ENCODE measurements at places on chromosomes 1 and 21.

GRCh38 chr21:42370894-42371654 is 4.7 kb upstream of the TFF1 start:
- no peak for DNase-seq

DNA sequence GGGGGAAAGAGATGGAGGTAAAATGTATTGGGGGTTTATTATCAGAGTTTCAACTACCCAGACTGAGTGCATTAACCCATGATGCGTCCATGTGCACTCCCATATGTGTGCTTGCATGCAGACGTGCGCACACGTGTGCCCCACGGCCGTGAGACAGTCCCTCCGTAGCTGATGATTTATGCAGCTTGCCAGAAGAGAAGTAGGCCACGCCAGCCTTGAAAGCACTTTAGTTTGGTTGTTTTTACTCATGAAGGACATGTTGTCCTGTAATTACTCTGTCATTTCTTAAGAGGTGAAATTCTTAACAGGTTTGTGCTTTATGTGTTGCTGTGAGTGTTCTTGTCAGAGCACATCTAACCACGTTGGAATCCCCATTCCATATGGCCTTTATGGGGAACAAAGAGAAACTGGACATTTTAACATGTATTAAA is 467.8 kb downstream of the LMO4 start:
- no peak for DNase-seq

DNA sequence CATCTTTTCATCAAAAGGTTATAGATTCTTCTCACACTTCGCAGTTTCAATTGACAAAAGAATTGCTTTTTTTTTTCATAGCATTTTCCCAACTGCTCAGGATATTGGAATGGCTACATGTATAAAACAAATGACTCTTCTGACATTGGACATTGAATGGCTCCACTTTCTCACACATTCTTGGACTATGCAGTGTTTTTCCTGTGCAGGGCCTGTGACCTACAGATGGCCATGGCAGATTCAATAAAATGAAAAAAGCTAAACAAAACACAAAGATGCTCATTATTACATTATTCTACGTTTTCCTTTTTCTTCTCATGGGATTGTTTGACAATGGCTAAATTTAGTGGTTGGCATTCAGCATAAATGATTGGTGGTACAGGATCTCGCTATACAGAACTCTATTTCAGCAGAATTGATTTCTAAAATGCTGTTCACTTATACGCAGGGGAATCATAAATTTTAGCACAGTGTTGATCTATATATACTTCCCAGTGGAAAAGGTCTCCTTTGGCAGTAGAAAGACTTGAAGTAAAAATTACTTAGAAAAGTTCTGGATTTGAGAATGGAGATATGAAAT is 115.6 kb upstream of the ADAMTS5 start:
- no peak for DNase-seq

DNA sequence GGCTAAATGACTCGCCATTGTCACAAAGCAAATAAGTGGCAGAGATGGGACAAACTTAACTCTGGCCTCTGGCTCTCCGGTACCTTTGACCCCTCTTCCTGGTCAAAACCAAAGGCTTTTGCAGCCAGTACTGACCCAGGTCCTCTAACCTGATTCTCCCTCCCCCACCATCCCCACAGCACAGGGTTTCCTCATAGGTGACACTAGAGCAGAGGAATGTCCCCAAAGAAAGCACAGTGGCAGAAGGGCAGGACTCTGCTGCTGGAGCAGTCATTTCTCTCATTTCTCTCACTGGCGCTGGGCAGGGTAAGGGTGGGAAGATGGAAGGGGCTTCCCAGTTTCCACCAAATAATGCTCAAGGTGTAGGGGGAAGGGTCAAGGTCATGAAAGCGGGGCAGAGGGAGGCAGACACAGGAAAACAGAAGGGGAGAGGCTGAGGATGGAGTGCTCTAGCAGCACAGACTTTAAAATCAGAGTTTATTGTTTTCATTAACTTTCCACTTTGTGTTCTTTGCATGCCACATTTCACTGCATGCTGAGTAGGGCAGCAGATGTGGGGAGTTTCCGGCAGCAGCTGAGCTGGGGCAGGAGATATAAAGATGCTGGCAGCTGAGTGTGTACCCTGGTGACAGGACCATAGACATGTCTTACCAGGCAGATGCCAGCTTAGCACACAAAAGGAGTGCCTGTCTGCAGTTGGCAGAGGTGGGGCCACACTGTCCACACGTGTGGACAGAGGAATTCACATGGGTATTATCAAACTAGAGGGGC is 80.5 kb downstream of the FAM78B start:
- no peak for DNase-seq
